ENCODE measurements at places on chromosomes 6 and 20.

DNA sequence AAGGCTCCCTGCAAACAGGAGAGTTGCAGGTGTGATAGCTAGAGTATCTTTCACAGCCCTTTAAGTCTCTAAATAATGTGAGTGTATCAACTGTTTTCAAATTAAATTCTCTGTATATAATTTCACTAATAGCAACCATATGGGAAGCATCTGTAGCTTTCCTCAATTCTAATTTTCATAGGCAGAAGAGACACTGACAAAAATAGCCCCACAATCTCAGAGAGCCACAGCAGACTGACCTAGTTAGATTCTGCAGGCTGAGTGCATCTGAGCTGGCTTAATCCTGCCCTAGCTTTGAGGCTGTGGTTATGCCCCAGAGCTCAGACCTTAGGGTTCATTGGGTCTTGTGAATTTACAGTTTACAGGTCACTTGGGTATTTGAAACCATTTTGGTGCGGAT lies 63.9 kb downstream of the MAP7 start:
- no peak for DNase-seq

DNA sequence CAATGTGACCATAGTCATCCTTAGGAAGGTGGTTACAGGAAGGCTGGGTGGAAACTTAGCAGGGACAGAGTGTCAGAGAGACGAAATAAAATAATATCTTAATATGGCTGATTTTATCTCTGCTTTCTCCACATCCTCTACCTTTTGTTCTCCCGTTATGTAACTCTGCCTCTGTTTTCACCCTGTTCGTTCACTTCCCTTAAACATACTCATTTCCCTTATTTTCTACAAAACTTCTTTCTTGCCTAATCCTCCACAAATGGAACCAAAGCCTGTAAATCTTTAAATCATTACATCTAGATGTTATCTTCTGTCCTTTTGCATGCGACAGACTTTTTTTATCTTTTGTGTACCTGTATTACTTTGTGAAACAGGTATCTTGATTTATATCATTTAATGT lies 23.3 kb upstream of the CRIP3 start:
- no peak for DNase-seq

- DNase-seq = no peak
Measured at GRCh38 chr6:106667022-106667402, 37.6 kb downstream of the QRSL1 start.

DNA sequence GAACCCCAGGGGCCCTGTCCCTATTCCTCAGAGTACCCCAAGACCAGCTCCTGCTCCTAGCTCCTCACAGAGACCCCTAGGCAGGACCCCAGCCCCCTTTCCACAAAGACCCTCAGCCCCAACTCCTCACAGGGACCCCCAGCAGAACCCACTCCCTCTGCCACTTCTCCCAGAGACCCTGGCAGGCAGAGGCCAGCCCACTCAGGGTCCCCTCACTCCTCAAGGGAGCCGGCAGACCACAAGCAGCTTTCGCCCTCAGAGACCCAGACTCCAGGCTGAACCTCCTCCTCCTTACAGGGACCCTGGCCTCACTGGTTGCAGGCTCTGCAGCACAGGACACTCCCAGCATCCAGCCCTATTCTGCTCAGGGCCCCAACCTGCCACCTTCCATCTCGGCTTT lies 575 bp downstream of the SLC44A4 start:
- no peak for DNase-seq

DNA sequence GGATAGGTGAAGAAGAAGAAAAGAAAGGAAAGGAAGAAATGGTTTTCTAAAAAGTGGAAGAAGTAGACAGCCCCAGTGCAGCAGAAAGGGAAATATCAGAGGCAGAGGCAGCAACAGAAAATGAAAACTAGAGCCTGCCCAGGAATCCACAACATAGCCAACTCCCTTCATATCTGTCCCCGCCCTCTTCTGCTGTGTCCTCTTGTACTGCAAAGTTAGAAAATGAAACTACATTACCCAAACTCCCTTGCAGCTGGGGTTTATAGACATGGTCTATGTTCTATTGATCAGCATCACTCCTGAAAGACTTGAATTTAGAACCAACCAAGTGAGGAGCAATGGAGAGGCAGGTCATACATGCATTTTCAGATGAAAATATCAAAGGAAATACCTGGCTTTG lies 200.5 kb upstream of the PHACTR1 start:
- DNase-seq = no peak

- DNase-seq = no peak
Measured at GRCh38 chr20:1831606-1832005, 63.6 kb upstream of the SIRPA start.

DNA sequence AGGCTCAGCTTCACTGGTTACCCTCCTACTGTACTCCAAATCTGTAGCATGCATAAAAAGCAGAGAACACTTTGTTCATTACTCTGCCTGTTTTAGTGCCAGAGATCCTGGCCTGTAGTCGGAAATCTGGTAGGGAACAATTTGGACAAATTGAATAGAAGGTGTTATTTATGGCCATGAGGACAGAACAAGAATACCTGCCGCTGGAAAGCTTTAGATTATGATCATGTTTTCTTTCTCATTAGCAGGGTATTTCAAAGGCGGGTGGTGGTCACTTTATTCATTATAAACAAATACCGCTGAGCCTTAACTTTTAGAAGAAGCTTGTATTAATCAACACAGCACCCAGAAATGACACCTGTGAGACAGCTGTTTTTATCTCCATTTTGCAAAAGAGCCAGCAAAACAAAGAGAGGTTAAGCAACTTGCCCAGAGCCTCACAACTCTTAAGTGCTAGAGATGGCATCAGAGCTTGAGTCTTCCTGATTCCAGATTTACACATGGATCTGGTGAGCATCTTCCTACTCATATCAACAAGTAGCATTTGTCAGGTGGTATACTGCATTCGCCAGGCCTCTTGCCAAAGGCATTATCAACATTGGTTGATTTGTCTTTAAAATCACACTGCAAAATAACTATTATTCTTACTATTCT lies 110.5 kb downstream of the LCA5 start:
- no peak for DNase-seq

DNA sequence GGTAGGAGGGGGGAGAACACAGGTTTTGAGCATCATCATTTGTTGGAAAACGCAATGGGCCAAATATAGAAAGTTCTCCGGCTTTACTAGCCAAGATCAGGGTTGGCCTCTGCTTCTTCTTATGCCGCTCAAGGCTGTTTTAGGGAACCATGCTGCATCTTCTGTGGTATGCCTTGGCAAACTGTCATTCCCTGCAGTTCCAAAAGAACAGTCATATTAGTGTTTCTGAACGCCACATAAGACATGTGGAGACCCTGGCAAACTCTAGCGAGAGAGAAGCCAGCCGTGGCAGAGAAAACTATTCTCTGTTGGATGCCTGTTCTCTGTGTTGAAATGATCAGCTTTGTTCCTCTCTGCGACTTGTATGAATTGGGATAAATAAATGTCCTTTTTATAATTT lies 10.8 kb downstream of the ACTR5 start:
- DNase-seq = no peak

GRCh38 chr6:2103765-2104523 lies 141.5 kb downstream of the GMDS start:
- DNase-seq = peak; percentile 61

DNA sequence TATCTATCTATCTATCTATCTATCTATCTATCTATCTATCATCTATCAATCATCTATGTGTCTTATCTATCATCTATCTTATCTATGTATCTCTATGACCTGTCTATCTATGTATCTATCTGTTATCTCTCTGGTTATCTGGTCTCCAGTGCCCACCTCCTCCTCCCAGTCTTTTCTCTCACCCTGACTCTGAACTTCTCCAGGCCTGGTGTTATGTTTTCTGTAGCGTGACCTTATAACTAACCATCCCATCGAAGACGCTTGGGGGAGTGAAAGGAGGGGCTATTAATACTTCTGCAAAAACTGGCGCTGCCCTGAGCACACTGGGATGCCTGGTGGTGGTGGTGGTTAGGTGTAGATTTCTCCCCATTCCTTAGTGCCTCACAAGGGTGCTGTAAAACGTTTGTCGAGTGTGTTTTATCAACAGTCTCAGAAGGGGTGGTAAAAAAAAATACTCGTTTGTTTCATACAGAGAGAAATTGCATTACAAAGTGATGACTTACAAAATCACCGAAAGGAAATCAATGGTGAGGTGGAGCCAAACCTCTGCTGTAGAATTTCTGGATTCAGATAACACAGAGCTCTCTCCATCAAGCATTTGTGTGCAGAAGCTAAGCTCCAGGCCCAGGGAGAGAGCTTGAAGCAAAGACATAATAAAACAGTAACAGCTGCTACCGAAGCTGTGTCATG lies 156.2 kb downstream of the BCAS1 start:
- no peak for DNase-seq

GRCh38 chr6:167311286-167311685 lies 13.6 kb upstream of the TTLL2 start:
- DNase-seq = no peak

GRCh38 chr6:167840526-167841179 lies 13.9 kb downstream of the AFDN start:
- no peak for DNase-seq

- DNase-seq = no peak
Measured at GRCh38 chr20:35468671-35469334, 13.4 kb downstream of the CEP250 start.

DNA sequence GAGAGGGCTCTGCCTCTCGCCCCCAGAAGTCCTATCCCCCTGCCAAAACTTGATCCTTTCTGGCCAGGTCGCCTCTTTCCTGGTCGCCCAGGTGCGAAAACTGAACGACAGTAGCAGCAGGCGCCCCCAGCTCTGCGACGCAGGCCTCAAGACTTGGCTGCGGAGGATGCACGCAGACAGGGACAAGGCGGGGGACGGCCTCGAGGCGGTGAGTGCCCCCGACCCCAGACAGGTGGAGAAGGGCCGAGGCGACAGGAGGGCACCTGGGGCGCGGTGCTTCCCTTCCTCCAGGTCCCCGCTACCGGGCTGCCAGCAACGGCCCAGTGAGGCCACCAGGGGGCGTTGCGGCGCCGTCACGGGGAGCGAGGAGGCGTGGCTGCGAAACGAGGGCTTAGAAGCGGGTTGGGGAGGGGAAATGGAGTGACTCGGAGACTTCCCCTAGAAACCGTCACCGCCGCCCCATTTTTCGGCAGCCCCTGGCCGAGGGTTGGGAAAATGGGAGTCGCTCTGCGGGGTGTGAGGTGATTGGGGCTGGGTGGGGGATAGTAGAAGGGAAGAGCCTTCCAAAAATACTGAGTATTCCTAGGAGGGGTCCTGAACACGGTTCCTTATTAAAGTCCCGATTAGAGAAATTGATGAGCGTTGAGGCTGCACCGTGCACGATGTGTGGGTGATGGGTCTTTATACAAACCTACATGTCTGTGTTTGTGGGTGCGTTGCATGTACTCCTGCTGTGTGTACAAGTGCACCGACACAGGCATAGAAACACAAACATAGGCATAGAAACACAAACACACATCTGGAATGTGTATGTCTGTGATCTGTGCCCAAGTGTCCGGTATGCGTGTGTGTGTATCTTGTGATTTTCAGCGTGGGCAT lies 44.6 kb downstream of the ARHGAP40 start:
- DNase-seq = peak; percentile 61

- peak; percentile 65 for DNase-seq
Measured at GRCh38 chr6:113813142-113813541, 44.0 kb upstream of the MARCKS start.

GRCh38 chr6:140427842-140428241 lies 1053.4 kb upstream of the CITED2 start:
- DNase-seq = no peak

DNA sequence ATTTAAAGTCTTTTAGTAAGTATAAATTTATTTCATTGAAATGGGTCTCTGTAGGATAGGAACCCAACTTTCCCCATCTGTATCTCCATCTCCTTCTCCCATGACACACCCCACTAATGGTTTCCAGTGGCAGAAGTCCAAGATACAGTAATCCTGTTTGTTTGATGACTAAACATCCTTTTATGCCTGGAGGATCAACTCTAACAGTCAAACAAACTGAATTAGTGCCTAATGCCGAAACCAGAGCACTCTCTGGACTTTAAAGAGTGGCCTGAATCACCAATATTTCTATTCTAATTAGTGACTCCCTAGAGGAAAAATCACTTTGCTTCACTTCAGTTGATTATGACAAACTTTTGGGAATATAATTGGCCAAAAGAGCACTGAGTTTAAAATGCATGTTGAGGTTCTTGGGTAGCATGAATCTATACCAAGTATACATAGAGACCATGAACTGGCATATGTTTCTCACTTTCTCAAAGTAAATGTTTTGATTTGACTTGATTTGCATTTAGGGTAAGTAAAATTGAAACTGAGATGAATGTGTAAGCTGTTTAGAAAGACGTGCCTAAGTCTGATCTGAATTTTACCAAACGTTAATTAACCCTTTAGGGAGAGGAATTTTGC lies 776.4 kb upstream of the NRSN1 start:
- DNase-seq = peak; percentile 93

DNA sequence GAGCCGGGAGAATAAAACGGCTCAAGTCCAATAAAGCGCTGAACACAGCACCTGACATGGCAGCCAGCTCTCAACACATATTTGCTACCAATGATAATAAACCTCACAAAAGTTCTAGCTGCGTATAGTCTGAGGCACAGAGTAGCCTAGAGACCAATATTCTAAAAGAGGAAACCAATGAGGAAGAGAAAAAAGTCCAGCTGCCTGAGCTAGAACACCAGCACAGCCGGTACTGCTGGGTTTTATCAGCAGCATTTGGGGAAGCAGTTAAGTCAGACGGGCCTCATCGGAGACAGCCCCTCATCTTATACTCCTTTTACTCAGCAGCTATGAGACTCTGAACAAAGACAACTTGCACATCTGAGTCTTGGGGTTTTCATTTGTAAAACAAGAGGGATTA lies 2.4 kb upstream of the RTF2 start:
- DNase-seq = no peak

- DNase-seq = no peak
Measured at GRCh38 chr6:113211170-113211569, 646.0 kb upstream of the MARCKS start.

DNA sequence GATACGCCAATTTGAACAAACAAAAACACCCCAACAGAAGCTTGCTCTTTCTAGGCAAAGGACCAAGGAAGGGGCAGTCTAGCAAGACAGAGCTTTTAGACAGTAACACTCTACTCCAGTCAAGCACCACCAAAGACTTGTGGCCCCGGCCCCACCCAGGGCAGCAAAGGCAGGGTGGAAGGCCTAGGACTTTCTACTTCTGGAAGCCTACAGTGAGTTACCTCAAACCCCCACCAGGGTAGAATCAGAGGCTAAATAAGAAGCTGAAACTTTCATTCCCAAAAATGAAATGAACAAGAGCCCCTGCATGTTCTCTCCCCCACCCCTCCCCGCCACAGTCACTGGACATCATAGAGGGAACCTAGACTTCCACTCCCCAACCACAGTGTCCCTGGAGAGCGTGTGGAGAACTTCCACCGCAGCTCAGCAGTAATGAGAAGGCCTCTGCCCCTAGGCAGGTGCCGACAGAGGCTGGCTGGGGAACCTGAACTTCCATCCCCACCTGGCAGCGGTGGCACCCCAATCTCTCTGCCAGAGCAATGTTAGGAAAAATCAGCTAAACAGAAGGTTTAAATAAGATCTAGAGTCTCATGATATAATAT lies 40.0 kb downstream of the KATNA1 start:
- DNase-seq = no peak

- DNase-seq = peak; percentile 6
Measured at GRCh38 chr20:39019805-39020325, 57.7 kb downstream of the DHX35 start.

Data from fibroblast of mammary gland (primary cell).